ENCODE measurements at places on chromosomes 2 and 18. TPM values are rescaled to one million over a fixed set of nuclear protein-coding genes. Genes with fewer than 3 reads are reported as not detected.

MDH1B gene
- 2.7 TPM for polyA plus RNA-seq

CHRNA1 gene
- not detected for polyA plus RNA-seq

MYCN gene
- 0.11 TPM for polyA plus RNA-seq

IL1B gene
- polyA plus RNA-seq, result 1.3 TPM

PROKR1 gene
- 0.02 TPM for polyA plus RNA-seq

ALLC gene
- 0.75 TPM for polyA plus RNA-seq

SCYGR8 gene
- not detected for polyA plus RNA-seq

VSNL1 gene
- 2.6 TPM for polyA plus RNA-seq

GAD1 gene
- polyA plus RNA-seq, result 0.73 TPM

ANO7 gene
- polyA plus RNA-seq, result 1.0 TPM

ACTG2 gene
- polyA plus RNA-seq, result 9.9 TPM

GALNT14 gene
- polyA plus RNA-seq, result 9.1 TPM

TUBB8B gene
- polyA plus RNA-seq, result not detected

TMEM37 gene
- 10.3 TPM for polyA plus RNA-seq

GCG gene
- polyA plus RNA-seq, result 9,451 TPM

RPRM gene
- polyA plus RNA-seq, result 0.42 TPM

TNP1 gene
- polyA plus RNA-seq, result not detected

CCDC138 gene
- 0.72 TPM for polyA plus RNA-seq

Measured in pancreas (tissue), 10 donors.